ENCODE measurements at places on chromosomes 4 and X.

- DNase-seq: no peak
Measured at GRCh38 chrX:123422875-123423274, 238.8 kb downstream of the GRIA3 start.

DNA sequence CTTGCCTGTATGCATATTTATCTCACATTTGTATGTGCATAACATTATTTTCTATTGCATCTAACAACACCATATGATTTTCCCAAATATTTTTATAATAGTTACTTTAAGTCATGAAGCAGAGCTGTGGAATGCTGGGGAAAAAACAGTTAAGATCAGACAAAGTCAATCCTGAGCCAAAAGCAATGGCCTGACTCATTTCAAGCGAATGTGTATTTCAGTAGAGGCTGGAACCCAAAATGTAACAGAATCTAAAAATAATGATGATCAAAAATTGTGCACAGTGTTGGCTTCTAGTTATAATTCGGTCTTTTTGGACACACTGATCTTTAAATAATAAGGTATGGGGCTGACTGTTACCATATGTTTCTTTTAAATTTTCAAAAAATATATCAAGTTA is 516.2 kb upstream of the ADGRL3 start:
- DNase-seq: no peak

DNA sequence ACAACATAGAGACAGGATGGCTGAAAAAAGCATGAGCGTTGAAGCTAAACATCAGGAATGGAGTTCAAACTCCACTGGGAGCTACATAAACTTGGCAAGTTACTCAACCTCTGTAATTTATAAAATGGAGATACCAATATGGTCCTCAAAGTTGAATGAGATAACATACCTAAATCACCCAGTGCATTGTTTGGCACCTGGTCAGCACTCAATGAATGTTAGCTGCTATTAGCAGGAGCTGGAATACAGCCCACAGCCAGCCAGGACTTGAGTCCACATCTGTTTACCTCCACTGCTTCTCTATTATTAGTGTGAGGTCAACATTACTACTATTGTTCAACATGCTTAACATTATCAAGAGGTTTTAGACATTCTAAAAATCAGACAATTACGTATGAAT is 97.9 kb downstream of the NR3C2 start:
- no peak for DNase-seq

- DNase-seq: no peak
Measured at GRCh38 chr4:19774690-19775256, 476.9 kb upstream of the SLIT2 start.

- no peak for DNase-seq
Measured at GRCh38 chr4:160143574-160143973, 1040.7 kb downstream of the RAPGEF2 start.

DNA sequence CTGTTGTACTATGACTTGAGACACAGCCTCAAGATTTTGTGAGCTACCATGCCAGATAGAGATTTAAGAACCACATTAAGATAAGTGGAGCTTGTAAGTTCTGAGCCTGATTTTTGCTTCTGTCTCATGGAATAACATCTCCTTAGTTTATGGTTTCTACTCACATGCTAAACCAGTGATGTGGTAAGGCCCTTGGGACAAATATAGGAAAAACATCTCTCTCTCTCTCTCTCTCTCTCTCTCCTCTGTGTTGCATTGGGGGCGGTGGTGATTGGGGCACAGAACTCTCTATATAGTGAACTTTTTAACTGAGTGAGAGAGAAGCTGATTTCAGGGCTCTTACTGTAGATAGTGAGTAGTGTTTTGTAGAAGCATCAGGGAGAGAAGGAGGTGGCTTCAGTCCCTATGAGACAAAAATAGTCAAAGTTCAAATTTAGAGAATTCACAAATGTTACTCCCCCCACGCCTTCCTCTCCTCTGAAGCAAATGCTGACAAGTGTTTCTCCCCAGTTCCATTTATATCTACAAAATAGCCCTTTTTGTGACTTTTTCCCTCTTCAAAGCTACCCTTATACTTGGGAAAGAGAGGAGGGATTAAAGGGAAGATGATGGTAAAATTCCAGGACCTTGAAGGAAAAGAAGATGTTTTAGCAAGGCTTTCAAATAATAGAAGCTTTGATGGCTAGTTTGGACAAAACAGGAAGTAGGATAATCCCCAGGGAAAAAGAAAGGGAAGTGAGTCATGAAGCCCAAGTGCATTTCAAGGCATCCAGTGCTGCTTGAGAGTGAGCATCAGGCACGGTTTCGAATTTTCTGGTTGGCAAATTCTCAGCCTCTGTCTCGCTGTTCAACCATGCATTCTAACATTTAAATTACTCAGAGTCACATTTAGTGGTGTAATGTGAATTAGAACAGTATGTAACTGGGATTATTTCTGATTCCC is 134.3 kb upstream of the AP1S2 start:
- no peak for DNase-seq

DNA sequence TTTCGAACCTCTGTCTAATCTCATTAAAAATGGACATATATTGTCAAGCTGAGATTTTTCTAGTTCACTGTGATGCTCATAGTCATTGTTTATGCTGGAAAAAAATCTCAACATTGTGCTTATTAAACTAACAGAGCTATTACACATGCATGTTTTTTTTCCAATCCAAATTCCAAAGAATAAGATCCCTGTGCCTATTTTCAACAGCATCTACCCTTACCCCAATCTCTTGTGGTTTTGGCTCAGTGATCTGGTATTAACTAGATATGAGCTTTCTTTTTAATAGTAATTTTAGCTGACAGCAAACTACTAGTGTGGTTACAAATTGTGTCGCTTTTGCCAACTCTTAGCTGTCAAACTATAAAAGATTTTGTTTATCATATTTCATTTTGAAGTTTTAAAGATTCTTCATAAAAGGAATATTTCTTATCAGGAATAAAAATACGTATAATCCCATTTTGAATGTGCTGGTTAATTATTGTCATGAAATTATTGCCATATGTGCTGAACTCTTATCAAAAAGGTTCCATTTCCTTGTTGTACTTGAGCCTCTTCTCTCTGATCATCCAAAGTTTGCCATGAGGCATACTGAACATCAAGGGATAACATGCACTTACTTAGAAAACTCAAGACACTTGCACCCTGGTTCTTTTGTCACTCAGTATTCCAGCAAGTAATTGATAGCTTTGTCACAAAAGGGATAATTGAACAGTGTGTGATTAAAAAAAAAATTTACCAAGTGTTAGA is 241.2 kb downstream of the ARHGAP24 start:
- no peak for DNase-seq

DNA sequence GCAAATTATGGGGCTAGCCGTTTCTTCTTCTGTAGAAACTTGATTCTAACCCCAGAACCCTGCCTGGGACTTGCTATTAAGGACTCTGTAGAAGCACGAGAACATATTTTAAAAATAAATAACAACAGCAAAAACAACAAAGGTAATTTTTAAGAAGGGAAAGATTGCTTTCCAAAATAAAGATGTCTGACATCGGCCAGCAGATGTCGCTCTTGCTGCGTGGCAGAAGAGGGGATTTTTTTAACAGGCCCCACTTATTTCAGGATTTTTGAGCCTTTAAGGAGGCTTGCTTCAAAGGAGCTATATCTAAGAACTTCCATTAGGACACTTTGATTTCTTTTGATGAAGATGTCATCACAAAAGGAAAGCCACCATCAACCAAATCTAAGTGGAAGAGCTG is 62.8 kb upstream of the EGFL6 start:
- peak; percentile 22 for DNase-seq

GRCh38 chrX:54248309-54248708 is 65.3 kb upstream of the FAM120C start:
- no peak for DNase-seq

DNA sequence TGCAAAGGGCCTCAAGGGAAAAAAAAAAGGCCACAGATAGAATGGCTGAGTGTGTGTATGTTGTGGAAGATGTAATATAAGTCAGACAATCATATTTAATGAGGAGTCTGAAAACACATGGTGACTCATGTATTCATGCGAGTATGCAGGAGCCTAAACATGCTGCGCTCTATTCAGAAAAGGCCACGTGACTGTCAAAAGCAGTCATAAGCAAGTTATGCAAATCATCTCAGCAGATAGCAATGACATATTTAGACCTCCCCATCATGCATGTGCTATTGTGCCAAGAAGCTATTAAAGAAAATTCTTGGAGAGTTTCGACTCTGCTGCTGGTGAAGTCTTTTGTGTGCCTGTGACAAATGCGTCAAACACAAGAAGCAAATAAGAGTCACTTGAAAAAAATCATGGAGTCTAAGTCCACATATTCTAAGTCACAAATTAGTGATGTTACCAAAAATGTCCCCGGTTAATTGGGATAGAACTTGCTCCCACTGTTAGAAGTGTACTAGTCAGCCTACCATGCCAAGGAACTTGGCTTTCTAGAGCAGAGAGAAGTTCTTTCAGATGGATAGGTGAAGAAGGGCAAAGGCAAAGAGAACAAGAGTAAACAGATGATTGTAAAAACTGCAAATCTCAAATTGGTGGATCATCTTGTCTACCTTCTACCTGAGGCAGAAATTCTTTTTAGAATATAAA is 5.0 kb downstream of the LNX1 start:
- no peak for DNase-seq

- no peak for DNase-seq
Measured at GRCh38 chrX:108126661-108127060, 35.1 kb downstream of the ATG4A start.

DNA sequence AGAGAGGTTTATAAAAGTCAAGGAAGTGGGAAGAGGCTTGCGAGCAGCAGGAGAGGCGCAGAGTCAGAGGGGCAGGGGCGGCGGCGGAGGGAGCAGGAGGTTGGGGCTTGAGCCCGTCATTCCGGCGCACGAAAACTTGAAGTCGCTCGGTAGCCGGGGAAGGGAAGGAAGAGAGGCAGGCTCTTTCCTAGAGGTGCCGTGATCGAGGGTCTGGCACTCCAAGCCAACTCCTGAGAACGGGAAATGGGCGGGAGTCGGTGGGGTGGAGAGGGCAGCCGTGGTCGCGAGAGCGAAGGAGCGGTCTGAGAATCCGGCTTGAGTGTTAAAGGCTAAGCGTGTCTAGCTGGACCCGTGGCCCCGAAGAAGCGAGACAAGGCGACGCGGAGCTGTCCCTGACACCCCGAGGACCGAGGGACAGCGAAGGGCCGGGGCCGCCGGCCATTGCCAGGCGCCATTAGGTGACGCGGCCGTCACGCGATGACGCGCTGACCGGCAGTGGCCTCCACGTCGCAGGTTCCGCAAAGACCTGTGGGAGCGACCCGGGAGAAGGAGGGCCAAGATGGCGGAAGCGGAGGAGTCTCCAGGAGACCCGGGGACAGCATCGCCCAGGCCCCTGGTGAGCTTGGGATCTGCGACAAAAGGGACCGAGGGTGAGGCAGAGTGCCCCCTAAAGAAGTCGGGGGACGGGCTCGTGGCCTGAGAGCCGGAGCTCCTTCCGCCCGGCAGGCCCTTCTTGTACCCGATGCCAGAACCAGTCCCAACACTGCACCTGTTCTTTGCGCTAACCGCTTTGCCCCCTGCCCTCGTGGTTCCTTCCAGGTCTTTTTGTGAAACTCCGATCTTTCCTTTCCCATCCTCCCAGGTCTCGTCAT is at the start of gene YIPF6:
YIPF6 (plus strand) TSS at position 544 of the 872 bp plus-strand sequence; CDS start at position 560, 16 bp downstream.
- peak; percentile 34 for DNase-seq

GRCh38 chrX:45952030-45952429 is 593.2 kb downstream of the ZNF674 start:
- DNase-seq: no peak

DNA sequence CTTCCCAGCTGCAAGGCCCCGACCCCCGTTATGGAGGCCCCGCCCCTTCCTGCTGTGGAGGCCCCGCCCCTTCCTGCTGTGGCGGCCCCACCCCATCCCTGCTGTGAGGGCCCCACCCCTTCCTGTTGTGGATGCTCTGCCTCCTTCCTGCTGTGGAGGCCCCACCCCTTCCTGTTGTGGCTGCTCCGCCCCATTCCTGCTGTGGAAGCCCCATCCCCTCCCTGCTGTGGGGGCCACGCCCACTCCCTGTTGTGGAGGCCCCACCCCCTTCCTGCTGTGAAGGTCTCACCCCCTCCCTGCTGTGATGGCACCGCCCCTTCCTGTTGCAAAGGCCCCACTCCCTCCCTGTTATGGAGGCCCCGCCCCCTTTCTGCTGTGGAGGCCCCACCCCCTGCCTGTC is 104.9 kb upstream of the PSAPL1 start:
- peak; percentile 5 for DNase-seq

DNA sequence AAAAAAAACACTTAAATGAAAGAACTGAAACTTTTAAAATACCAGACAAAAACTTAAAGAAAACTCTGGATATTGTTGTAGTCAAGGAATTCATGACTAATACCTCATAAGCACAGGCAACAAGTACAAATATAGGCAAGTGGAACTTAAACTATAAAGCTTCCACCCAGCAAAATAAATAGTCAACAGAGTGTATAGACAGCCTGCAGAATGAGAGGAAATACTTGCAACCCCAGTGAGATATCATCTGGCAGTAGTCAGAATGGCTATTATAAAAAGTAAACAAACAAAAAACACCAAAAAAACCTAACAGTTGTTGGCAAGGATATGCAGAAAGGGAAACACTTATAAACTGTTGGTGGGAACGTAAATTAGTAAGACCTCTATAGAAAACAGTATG is 9.6 kb upstream of the RPS6KA6 start:
- DNase-seq: no peak

GRCh38 chr4:138158746-138159297 is 83.3 kb downstream of the SLC7A11 start:
- no peak for DNase-seq

DNA sequence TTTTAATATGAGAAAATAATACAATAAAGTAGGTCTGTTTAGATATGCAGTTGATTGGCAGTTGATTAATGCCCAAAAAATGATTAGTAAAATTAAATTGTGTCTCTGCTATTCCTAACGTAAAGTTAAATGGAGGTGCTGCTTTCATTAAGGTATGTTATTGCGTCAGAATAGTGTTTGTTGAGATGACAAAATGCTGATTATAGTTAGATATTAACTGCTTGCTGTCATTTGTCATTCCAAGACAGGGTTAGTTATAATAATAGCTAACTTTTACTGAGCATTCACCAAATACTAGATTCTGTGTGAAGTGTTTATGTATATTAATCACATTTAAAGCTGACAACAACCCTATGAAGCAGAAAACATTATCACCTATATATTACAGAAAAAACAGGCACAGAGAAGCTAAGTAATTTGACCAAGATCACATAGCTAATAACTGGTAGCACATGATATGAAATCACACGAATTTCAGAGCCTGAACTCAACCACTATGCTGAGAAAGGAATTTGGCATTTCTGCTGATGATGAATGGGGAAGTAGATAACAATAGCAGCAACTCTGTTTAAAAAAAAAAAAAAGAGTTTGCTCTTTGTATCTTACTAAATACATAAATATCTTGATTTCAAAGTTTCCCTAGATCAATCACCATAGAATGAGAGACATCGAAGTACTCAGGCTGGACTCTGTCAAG is 59.7 kb upstream of the WDR44 start:
- no peak for DNase-seq

DNA sequence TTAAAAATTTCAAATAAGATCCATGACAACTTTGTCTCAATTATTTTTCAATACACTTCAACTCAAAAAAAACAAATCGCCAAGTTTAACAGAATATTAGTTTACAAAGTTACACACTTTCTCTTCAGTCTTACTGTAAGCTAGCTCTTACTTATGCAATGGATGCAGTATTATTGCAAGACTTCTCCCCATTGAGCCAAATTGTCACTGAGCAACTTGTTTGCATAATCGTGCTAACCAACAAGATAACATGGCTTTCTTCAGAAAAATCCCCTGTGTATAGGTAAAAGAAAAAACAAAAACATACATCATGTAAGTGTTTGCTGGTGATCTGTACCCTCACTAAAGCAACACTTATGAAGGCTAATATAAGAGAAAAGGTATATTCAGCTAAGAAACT is 18.9 kb downstream of the DNAJB14 start:
- no peak for DNase-seq
